ENCODE measurements at places on chromosomes 5 and 9.

GRCh38 chr5:133520062-133520461, 92.3 kb downstream of the FSTL4 start:
- no peak for DNase-seq

DNA sequence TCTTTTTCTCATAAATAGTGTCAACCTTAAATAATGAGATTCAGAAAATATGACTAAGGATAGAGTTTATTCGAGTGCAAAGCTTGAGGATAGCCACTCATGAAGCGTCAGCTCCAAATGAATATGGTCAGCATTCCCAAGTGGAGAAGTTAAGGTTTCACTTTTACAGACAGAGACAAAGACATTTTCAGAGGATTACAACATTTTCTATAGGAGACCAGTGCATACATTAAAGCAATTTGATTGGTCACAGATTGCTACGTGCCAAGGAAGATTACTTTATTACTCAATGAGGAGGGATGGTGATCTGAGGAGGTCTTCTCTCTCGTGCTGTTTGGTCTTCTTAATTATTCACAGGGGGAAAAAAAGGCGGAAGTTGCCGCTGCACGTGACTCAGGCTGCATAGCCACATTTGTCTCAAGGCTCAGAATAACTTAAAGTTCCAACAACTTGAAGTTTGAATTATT, 60.1 kb upstream of the SPATA31C2 start:
- no peak for DNase-seq

DNA sequence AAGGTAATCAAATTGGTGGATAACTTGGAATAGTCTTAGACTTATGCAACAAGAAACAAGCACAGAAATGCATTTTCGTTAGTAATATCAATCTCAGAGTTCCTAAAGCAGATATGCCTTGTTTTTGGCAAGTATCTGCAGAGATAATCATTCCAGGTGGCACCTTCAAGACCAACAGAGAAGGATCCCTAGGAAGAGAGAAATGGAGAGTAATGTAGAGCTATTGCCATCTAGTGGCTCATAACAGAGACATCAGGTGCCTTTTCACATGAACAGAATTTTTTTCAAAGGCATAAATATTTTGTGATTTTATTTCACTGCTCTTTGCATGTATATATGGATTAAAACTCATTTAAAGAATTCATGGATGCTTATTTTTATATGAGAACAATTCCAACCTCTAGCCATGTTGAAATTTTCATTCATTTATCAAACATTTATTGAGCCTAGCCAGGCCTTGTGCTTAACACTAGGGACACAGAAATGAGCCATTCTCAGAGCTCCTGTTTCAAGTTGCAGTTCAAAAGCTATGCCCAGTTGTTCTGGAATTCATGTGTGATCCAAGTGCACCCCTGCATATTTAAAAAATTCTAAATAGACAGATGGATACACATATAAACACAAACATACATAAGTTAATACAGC, 117.5 kb upstream of the OR13F1 start:
- no peak for DNase-seq

DNA sequence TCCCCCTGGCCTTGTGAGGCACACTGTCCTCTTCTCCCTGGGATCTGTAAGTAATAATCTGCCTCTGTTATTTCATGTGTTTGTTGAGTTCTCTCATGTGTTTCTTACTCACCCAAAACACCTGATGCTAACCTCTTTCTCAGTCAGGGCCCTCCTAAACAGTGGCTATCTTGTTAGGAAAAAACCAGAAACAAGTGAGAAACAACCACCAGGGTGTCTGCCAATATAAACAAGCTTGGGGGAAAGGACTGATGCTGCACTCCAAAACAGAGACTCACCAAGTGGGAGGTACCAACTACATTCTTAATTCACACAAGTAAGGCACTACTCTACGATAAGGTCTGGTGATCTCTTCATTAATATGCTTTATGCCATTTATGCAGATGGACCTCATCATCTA, 564.4 kb downstream of the SEMA5A start:
- no peak for DNase-seq

DNA sequence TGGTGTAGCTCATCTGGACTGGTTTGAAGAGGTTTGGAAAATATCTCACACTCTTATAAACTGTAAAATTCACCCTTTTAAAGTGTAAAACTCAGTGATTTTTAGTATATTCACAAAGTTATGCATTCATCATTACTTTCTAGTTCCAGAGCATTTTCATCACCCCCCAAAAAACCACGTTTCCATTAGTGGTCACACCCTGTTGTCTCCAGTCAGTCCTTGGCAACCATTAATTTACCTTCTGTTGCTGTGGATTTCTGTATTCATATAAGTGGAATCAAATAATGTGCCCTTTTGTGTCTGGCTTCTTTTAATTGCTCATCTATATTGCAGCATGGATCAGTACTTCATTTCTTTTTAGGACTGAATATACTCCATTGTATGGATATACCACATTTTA, 18.4 kb downstream of the NIPBL start:
- no peak for DNase-seq

Measured in WTC11 (cell line).